Thymus (tissue), 14 donors: ENCODE measurements at places on chromosomes 1 and 21.

- no peak for DNase-seq
Measured at GRCh38 chr1:207313131-207313530, 8.3 kb upstream of the CD55 start.

DNA sequence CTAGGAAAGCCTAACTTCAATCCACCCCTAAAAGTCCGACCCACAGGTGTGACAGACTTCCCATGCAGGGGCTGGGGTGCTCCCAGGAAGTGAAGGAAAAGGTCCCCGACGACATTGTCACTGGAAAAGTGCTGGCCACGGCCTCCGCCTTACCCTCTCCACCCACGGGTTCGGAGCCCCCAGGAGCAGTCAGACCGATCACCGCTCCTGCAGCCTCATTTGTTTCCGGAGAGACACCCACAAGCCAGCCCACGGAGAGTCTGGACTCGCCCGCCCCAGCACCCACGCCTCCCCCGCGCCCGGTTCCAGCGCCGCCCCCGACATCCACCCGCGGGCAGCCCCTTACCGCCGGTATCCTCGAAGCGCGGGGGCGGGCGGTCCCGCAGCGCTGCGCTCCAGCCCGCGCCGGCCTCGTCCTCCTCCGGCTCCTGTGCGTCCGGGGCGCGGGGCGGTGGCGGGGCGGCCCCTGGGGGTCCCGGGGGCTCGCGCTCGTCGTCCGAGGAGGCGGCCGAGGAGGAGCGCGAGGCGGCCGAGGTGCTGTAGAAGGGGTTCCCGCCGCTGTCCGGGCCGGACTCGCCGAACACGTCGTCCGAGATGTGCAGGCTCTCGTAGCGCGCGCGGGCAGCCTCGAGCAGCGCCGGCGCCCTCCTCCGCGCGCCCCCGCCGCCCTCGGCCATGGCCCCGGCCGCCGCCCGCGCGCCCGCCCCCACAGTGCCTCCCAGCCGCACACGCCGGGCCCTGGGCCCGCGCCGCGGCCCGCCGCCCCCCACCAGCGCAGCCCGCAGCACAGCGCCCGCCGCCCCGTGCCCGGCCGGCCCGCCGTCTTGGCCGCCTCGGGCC is 660 bp downstream of the PGBD5 start:
- DNase-seq, result no peak

- DNase-seq, result no peak
Measured at GRCh38 chr1:184588701-184589100, 166.0 kb downstream of the EDEM3 start.

- no peak for DNase-seq
Measured at GRCh38 chr21:33071770-33072306, 1.9 kb downstream of the OLIG1 start.

GRCh38 chr1:27598295-27598687 is 5.7 kb downstream of the AHDC1 start:
- no peak for DNase-seq

GRCh38 chr1:43296207-43296606 is 4.6 kb upstream of the TIE1 start:
- no peak for DNase-seq

DNA sequence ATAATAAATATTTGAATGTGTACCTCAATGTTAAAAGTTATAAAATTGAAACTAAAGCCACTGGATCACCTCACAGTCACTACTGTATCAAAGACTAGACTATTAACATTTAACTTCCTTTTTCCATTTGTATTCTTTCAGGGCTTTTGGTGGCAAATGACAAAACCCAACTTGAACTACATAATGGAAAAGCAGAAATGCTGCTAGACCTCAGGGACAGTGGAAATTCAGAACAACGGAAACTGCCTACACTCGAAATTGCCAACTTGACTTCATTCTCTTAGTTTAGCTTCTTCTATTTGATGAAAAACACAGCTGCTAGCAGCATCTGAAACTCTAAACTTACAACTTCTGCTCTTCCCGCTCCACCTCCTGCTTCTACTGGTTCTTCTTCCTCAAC is 34.9 kb upstream of the NTNG1 start:
- DNase-seq, result no peak

GRCh38 chr1:183209533-183210158 is 23.6 kb downstream of the LAMC2 start:
- no peak for DNase-seq

GRCh38 chr1:35470977-35471613 is 86.1 kb downstream of the KIAA0319L start:
- DNase-seq, result no peak

GRCh38 chr1:210232511-210233215 is at the start of gene SERTAD4:
Gene SERTAD4, plus strand, starts transcription at chr1:210232796. Its CDS starts 5,165 bp downstream, at chr1:210237961.
- DNase-seq, result no peak
